AG04450 (cell line): ENCODE measurements at places on chromosomes 3 and 15. TPM values are rescaled to one million over a fixed set of nuclear protein-coding genes. Genes with fewer than 3 reads are reported as not detected.

DNA sequence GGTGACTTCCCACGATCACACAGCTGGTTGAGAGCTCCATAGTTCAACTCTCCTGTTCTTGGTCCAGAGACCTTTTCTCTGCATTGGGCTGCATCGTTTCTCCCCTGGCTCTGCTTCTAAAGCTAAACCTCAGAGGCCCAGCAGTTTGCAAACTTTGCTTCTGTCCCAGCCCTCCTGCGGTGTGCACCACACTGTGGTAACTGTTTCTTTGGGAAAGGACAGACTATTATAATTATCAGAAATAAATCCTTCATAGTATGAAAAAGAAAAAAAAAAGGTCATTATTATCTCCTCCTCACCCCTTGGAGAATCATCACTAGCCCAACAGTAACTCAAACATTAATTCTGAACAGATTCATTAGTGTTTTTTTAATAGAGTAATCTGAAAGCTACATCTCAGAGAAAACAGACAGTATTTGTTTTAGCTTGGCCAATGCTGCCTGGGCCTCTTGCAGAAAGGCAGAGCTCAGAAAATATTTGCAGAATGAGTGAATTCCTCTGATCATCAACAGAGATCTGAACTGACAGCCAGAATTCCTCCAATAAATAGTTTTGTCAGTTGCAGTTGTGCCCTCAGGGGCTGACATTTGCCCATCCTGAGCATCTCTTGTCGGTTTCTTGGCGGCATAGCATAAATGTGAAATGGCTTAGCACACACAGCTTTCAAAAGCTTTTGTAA, 52.9 kb downstream of the BFSP2 start:
- DNase-seq = no peak

The SERPINI2 gene
- not detected in 2 replicates for polyA plus RNA-seq

The CLRN1 gene
- not detected in 2 replicates for polyA plus RNA-seq

GRCh38 chr15:33059184-33059583, 135.3 kb downstream of the FMN1 start:
- peak; percentile 15 for DNase-seq

GRCh38 chr3:187456250-187456649, 88.1 kb downstream of the RTP4 start:
- no peak for DNase-seq

DNA sequence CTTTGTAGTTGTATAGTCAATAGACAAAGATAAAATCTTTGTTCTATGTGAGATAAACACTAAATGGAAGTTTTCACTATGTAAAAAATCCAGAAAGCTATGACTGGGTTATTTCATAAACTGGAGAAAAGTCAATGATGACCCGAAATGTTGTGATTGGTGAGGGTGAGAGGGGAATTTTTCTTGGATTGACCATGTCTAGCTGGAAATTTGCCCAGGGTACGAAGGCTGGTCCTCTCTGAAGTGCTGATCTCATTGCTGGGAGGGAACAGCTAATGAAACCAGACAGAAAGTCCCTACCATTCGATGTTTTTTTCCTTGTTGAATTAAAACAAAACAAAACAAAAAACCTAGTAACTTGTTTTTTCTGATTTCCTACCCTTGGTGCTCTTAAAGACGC, 14.3 kb downstream of the TPRG1 start:
- DNase-seq = no peak
